Bronchus fibroblast of lung (primary cell): ENCODE measurements at places on chromosomes 11 and 22. TPM values are rescaled to one million over a fixed set of nuclear protein-coding genes. Genes with fewer than 3 reads are reported as not detected.

Gene SPI1
- total RNA-seq = not detected in 2 replicates

Gene CARNS1
- total RNA-seq = not detected in 2 replicates

Gene PLAAT5
- not detected in 2 replicates for total RNA-seq

Gene RBFOX2
- 117 and 121 TPM in 2 replicates for total RNA-seq

Gene FLRT1
- total RNA-seq = under 0.01 TPM in 1 of 2 replicates, not detected in the other

Gene RIC3
- not detected in 2 replicates for total RNA-seq

Gene C11orf87
- not detected in 2 replicates for total RNA-seq

Gene ASCL2
- not detected in 2 replicates for total RNA-seq

Gene PRR33
- total RNA-seq = not detected in 2 replicates

Gene YPEL4
- total RNA-seq = 0.17 and 0.45 TPM in 2 replicates

Gene DSCAML1
- total RNA-seq = not detected in 2 replicates
